Ureter (tissue), 1 donor: ENCODE measurements at places on chromosomes 3 and 15. TPM values are rescaled to one million over a fixed set of nuclear protein-coding genes. Genes with fewer than 3 reads are reported as not detected.

DNA sequence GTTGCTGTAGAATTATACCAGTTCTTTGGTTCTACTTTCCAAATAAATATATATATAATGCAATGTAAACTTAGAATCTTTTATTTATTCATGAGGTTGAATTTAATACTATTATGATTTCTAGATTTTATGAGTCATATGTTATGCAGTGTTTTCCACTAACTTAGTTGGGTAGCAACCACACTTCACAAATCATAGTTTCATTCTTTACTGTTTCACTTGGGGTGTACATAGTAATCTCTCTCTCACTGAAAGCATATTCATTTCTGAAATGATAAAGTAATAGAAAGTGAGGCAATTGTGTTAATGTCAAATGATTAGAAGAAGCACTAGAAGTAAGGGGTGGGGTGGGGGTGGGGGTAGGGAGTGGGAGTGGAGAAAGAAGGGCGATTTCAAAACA, 52.6 kb downstream of the IQCH start:
- no peak for DNase-seq

DNA sequence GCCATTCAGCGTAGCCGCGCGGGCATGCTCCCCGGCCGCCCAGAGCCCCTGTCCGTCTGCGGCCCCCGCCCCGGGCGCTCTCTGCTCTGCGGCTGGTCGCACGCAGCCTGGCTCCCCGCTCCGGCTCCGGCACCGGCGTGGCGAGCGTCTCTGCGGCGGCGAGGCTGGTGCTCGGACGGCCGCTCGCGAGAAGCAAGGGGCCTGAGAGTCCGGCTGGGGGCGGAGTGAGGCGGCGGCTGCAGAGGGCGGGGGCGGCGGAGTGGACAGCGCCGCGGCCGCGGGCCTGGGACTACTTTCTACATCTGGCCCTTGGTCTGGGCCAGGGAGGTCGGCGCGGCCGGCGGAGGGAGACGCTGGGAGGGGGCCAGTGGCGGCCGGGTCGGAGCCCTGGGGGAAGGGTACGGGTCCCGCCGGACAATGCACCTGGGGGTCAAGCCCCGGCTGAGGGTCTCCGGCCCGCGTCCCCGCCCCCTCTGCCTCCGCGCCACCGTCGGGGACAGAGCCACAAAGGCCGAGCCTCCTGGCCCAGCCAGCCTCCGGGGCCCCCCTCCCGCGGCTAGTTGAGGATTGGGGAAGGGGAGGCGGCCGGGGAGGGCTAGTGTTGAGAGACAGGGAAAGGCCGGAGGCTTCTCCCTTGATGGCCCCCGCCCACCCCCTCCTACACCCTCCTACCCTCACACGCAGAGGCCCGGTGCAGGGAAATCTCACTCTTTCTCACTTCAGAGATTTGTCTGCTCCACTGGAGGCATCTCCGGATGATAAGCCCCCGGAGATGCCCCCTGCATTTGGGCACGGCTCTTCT, at the start of gene PRTG:
PRTG (minus strand) TSS at position 226 of the 802 bp plus-strand sequence; CDS start at position 5, 221 bp downstream.
- DNase-seq, result peak; percentile 56

Gene FEZF2
- not detected for total RNA-seq

Gene LYSMD2
- 13.1 TPM for total RNA-seq

- DNase-seq, result no peak
Measured at GRCh38 chr15:88428805-88429605, 38.2 kb downstream of the MRPL46 start.

Gene DMXL2
- total RNA-seq, result 43.5 TPM

DNA sequence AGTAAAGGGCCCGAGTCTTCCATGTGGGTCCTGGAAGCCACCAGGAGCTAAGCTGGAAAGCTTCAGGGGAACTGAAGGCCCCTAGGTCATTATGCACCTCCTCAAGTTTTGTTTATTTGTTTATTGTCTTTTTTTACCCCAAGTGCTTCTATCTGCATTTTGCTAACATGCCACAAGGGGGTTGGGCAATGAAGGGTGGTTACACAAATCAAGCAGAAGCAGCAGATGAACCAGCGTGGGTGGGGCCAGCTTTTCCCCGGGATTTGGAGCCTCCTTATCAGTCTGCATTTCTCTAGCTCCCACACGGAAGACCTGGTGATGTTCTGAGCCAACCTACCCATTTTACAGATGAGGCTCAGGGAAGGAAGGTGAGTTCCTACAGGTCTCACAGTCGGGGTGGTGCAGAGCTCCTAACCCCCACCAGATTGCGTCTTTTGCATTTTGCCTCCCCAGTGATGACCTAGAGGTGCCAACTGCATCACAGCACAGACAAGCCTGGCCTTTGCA, 16.8 kb downstream of the TMC3 start:
- no peak for DNase-seq

DNA sequence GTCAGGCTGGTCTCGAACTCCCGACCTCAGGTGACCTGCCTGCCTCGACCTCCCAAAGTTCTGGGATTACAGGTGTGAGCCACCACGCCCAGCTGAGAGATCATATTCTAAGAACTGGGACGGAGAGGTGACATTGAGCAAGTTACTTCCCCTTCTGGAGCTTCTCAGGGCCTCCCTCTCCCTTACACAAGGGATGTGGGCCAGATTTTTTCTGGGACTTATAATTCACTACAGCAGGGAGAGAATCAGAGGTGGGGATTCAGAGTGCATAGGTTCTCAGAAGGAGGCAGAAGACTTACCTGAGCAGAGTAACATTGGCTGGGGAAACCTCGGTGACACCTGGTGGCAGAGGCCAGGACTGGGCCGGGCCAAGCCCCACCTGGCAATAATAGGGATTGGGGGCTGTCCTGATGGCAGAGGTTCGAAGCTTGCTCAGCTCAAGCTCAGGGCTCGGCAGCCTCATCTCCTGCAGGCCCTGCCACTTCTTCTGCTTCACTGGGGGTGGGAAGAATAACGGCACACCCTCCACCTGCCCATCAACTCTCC, 6.8 kb downstream of the LTK start:
- DNase-seq, result no peak

DNA sequence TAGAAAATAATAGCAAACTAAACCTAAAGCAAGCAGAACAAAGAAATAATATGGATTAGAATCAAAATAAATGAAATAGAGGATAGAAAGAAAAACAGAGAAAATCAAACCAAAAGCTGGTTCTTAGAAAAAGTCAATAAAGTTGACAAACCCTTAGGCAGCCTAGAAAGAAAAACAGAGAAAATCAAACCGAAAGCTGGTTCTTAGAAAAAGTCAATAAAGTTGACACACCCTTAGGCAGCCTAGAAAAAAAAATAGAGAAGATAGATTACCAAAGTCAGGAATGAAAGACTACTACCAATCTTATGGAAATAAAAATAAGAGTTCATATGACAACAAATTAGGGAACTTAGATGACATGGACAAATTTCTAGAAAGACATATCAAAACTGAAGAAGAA, 142.4 kb downstream of the LRRC28 start:
- DNase-seq, result no peak

GRCh38 chr3:57981483-57982087, 26.6 kb upstream of the FLNB start:
- no peak for DNase-seq

Gene WDR5B
- total RNA-seq, result 7.2 TPM

Gene ZNF80
- total RNA-seq, result not detected

DNA sequence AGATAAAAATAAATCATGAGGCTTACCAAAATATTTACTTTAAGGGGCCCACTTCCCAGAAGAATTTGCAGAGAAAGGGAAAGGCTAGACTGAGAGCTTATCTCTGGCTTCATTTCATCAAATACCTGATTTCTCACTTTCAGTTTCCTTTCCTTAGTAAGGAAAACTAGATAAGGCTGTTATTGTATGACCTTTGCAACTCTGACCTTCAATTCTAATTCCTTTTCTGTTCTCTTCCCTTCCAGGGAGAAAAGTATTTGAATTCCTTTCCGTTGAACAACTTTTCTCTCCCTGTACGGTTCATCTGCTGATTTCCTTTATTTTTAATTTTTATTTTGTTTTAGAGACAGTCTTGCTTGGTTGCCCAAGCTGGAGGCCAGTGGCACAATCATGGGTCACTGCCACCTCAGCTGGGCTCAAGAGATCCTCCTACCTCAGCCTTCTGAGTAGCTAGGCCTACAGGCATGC, 7.1 kb upstream of the PXK start:
- DNase-seq, result no peak

GRCh38 chr15:42201801-42202200, 6.3 kb downstream of the VPS39 start:
- no peak for DNase-seq

DNA sequence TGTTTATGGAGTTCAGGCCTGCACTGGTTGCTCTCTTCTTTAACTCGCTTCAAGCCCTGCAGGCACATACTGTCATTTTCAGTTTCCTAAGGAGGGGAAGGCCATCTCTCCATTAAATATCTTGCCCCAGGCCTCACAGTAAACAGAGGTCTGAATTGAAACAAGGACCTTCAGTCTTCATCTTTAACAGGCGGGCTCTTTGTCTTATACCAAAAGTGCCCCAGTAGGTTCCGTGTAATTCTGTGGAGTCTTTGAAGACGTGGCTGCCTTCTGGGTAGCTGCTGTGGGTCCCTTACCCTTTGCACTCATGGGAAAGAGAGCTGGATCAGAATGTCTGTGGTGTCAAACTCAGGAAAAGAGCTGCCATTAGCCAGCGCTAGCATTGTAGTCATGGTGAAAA, 161.2 kb downstream of the APBA2 start:
- DNase-seq, result no peak

- DNase-seq, result no peak
Measured at GRCh38 chr3:20405744-20406143, 219.7 kb upstream of the SGO1 start.
